GM19239 (cell line): ENCODE measurements at places on chromosomes 11 and 22.

GRCh38 chr11:8232849-8233606 is 30.6 kb downstream of the LMO1 start:
- DNase-seq: no peak

- DNase-seq: peak; percentile 65
These were observed 255 bp upstream of the SYNGR1 start for GRCh38 chr22:39349506-39349966.

GRCh38 chr11:4103269-4103668 is 8.7 kb downstream of the RRM1 start:
- no peak for DNase-seq

DNA sequence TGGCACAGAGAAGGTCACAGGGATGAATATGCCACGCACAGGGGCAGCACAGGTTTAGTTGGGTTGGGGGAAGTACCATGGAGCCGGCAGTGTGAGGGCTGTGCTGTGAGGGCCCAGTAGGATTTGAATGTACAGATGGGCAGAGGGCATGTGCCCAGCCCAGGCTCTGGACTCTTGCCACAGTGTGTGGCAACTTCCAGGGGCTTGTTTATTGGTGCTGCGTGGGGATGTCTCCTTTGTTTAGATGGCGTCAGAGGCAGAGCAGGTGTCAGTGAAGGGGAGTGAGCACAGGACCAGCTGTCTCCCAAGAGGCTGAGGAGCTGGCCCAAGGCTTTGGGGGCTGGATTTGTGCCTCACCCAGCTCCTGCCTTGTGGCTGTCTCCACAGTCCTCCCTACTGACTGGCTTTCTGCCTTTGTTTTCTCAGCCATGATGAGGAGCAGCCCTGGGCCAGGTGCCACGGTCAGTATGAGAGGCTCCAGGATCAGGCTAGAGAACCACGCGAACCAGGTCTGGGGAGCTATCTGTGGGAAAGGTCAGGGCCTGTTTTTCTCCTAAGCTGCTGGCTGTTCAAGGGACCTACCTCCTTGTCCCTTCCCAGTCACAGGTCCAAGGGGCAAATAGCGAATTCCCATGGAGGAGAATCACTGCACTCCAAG is 21.9 kb downstream of the SUN2 start:
- no peak for DNase-seq

GRCh38 chr22:37167176-37167980 is 17.7 kb upstream of the IL2RB start:
- DNase-seq: no peak

- no peak for DNase-seq
These were observed 30.4 kb downstream of the OR10A6 start for GRCh38 chr11:7900686-7901085.

- DNase-seq: no peak
These were observed 20.5 kb upstream of the SCGB1A1 start for GRCh38 chr11:62398011-62398994.

- DNase-seq: no peak
These were observed 33.9 kb upstream of the RASSF10 start for GRCh38 chr11:12975195-12975594.

DNA sequence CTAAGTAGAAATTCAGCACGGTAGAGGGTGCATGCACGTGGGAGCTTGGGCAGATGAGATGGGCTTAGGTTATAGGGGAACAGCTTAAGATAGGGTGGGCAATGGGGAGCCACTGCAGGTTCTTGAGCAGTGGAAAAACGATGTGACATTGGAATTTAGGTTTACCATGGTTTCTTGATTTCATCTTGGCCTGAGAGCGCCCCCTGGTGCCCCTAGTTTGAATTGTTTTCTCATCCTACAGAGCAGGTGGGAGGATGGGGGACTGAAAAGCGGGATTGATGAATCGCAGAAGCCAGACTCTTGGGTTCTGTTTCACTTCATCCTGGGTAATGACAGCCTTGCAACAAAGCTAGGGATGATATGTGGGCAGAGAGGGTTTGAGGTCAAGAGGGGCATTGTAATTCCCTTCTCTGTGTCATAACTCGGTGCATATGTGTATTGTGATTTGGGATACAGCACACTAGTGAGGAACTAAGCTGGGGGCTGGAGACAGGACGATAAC is 6.7 kb upstream of the MCAM start:
- DNase-seq: no peak

DNA sequence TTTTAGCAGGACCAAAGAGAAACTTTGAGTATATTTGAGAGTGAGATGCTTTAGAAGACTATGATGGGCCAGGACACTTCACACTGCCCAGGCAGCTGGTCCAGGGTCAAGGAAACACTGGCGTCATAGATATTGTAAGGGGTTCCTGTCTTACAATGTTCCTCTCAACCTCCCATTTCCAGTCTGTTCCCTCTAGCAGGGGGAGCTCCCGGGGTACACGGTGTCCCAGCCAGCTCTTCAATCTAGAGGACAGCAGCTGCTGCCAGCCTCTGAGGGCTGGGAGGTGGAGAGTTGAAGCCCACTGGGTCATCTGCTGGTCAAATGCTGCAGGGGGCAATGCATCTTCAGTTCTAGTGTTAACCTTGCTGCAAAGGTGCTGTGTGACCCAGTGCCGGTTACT is 40.7 kb upstream of the TIMP3 start:
- DNase-seq: no peak

- no peak for DNase-seq
These were observed 2.7 kb downstream of the C2CD2L start for GRCh38 chr11:119109843-119110242.

- no peak for DNase-seq
These were observed 264.6 kb upstream of the PLET1 start for GRCh38 chr11:112525270-112525669.

GRCh38 chr22:20805972-20806471 is 32.1 kb downstream of the SERPIND1 start:
- DNase-seq: no peak

DNA sequence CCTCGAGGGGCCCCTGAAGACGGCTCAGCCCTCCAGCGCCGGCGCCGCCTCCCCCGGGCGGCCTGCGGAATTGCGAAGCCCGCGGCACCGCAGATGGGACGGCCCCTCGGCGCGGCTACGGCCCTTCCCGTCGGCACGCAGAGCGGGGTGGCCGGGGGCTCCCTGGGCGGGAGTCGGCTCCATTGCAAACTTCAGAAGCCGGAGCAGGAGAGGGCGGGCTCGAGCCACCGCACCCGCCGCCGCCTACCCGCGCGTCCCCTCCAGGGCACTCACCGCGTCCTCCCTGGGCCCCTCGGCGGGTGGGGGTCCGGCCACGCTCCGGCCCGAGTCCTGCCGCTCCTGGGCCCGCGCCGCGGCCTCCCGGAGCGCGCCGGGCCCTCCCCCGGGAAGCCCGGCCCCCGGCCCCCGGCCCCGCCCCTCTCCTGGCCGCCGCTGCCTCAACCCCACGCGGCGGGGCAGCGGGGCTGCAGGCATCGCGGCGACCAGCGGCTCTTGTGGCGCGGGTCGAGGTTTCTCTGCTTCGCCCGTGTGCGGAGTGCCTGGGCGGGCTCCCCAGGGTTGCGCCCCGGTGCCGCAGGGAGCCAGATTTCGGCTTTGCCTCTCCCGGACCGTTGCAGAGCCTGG is at the start of gene PACSIN3:
Gene PACSIN3, minus strand, starts transcription at position 359 of the 624 bp plus-strand sequence. CDS start 3,707 bp downstream, outside the sequence.
- peak; percentile 61 for DNase-seq

DNA sequence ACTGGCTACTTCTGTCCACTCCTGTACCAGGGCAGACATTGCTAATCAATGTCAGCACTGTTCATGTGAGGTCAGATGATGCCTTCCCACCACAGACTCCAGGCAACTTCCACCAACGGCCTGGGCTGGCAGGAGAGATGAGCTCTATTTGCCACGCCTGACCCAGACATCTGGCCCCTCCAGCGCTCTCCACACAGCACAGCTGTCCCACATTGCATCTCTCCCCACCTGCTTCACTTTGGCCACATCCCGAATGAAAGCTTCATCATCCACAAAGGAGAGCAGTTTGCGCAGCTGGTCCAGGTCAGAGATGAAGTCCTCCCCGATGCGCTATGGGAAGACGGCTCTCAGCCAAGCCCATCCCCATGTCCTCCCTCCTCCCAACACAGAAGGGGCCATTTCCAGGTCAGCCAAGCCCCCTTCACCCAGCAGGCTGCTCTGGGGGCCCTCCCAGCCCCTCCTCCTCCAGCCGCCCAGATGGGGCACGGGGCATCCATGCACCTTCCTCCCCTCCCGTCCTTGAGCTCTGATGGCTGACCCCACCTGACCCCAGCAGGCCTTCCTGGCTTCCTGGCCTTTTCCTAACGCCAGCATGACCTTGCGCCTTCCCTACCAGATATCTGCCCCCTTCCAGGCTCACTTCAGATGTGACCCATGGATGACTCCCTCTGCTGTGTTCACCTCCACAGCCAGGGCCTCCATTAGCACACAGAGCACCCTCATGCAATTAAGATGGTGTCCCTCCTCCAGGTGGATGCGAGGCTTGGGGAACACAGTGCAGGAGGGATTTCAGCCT is 7.4 kb downstream of the PYGM start:
- DNase-seq: no peak
